ENCODE measurements at places on chromosomes 7 and 10.
A peak's percentile ranks its signal among the peaks of the same experiment; 100 is the strongest.

- DNase-seq, result no peak
Observed at GRCh38 chr10:130774871-130775270, 536.6 kb downstream of the TCERG1L start.

DNA sequence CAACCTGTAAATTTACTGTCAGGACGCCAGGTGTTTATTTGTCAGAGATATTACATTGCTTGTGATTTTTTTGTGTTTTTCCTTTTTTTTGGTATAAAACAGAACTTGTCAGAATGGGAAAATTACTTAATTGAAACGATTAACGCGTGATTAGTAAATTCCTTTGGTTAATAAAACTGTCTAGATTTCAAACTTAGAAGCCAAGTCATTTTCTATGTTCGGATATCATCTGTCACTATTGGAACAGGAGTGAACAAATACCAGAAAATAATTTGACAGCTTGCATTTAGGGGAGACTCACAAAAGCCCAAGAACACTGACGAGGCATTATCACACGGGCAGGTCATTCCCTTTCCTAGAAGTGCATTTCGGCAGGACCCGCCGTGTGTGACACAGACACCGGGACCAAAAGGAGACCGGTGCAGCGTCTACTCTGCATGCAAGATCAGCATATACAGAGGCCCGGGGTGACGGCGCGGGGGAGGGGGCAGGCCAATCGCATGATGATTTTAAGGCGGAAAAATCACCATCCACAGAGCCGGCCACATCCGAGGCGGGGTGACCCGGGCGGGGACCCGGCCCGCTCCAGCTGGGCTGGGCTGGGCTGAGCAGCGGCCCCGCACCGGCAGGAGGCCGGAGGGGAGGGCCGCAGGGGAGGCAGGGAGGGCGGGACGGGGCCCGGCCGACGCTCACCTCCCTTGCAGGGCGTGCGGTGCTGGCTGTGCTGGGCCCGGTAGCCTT lies 841 bp downstream of the GLUD1 start:
- DNase-seq, result peak; percentile 70

DNA sequence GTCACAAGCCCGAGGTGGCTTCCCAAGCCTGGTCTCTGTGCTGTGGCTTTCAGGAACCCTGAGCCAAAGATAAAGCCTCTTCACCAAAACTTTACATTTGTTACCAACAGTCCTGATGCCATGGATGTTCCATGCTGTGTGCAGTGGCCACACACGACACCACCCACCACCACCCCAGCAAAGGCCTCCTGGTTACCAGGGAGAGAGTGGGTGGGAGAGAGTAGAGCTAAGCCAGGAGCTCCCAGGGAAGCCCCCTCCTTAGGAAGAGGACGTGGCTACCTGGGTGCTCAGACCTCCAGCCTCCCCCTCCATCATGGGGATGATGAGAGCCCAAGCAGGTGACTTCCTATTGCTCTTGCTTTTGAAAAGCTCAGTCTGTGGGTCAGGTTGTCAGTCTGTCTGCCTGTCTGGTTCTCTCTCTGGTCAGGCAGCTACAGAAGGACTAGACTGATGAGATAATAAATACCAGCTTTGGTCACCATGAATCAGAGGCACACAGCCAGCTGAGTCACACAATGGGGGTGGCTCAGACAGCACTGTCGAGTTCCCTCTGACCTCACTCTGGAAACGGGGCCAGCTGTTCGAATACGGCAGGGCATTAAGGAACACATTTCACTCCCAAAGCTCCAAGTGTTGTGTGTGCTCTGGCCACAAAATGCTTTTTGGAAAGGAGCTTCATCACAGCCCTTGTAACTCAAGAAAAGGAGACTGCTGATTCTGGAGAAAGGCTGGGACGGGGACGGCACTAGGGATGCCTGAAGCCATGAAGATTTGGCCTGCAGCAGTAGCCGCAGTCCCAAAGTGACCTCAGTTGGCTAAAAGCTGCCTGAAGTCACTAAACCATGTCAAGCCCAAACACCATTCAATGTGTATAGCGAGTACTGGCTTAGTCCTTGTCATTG lies 166.0 kb downstream of the FANK1 start:
- DNase-seq, result no peak

DNA sequence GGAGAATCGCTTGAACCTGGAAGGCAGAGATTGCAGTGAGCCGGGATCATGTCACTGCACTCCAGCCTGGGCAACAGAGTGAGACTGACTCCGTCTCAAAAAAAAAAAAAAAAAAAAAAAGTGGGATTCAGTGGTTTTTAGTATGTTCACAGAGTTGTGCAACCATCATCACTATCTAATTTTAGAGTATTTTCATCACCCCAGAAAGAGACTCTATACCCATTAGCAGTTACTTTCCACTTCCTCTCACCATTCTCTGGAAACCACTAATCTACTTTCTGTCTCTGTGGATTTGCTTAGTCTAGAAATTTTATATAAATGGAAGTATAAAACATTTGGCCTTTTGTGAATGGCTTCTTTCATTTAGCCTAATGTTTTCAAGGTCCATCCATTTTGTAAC lies 113.4 kb downstream of the ST7 start:
- DNase-seq, result no peak

DNA sequence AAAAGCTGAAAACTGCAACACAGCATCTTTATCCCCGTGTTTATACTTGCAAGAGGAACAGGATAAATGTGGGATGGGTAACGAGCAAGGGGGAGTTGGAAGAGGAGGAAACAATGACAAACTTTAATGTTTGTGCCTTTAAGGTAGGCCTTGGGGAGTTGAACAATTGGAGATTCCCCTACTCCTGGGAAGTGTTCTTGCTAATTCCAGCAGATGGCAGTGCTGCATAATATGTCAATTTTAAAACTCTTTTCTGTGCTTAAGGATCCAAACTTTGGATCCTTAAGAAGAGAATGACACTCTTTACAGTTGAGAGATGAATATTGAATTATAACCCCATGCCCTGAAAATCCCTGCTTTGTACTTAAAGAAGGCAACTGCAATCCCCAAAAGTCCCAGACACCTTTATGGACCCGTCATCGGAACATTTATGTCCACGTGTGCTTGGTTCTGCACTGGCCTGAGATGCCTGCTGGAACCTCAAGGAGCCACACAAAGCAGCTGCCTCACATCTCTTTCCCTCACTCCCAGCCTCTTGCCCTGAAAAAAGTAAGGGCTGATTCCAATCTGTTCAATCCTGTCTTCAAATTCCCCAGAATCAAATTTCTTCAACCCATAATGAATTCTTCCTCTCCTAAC lies 12.0 kb downstream of the IFIT5 start:
- DNase-seq, result no peak
